ENCODE measurements at places on chromosomes 6 and 20. TPM values are rescaled to one million over a fixed set of nuclear protein-coding genes. Genes with fewer than 3 reads are reported as not detected.

Gene RSPH4A
- 5.6 TPM for total RNA-seq

Gene PAX1
- total RNA-seq: not detected

Gene TMC2
- total RNA-seq: 0.92 TPM

DNA sequence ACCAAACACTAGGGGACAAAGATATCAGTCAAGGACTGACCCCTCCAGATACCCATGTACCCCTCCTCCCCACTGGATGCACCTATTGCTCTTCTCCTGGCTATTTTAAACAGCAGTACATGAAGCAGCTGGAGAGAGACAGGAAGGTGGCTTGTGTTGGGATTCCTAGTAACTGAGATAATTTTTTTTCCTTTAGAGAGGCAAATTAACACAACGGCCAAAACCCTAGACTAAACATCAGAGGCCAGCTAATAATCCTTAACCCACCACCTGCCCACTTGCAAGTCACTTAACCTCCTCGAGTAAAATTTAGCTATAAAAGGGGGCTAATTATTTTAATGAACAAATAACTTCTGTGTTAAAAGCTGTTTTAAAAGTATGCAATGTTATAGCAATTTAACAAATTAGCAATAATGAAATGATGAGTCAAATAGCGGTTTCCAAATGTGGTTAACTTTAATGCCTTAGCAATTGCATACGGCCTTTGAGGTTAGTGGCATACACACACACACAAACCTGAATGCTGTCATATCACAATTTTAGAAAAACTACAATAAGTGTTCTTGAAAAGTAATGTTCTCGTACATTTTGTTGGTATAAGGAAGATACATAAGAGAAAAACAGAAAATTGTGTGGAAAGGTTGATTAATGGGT is 151.7 kb downstream of the FRK start:
- no peak for DNase-seq

DNA sequence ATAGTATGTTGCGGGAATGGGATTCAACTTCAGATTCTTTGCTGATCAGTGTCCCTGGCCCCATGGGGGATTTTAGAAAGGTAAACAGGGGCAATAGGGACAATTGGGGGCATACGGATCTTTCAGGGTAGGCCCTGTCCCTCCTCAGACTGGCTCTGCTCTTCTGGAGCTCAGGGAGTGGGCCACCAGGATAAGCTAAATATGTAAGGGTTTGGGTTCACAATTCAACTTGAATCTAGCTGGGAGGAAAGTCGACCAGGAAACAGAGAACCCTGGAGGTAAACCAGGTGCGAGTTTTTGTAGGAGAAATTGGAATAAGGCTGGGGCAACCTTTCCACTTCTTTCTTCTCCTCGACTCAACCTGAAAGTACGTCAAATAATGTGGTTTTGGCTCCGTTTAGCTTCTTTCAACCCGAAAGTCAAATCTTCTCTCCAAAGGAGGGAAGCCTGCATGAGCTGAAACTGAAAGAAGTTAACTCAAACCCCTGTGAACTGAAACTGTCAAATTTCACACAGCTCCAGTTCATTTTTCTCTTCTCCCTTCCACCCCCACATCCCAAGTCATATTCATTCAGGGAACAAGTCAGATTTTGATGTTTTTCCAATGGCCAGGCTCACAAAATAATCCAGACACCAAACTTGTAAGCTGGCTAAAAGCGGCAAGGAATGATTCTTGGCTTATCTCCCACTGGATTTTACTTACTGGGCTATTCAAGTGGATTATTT is 278.2 kb downstream of the CLIC5 start:
- no peak for DNase-seq

DNA sequence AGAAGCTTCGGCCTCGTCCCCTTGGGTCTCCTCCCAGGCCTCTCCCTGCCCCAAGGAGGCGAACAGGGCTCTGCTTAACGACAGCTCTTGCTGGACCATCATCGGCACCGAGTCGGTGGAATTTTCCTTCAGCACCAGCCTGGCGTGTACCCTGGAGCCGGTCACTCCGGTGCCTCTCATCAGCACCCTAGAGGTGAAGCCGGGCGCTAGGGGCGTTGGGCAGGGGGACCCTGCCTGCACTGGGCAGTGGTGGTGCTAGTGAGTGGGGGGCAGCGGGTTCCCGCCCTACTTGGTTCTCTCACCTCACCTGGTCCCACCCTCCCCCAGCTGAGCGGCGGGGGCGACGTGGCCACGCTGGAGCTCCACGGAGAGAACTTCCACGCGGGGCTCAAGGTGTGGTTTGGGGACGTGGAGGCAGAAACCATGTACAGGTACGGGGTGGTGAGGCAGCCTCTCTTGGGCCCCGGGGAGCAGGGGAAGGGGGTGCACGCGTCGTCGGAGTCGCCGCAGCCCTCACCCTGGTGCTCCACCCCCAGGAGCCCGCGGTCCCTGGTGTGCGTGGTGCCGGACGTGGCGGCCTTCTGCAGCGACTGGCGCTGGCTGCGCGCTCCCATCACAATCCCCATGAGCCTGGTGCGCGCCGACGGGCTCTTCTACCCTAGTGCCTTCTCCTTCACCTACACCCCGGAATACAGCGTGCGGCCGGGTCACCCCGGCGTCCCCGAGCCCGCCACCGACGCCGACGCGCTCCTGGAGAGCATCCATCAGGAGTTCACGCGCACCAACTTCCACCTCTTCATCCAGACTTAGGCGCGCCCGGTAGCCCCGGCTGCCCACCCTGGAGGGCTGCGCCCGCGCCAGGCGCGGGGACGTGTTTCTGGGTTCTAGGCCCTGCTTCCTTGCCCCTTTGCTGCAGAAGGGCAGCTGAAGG is 8.3 kb upstream of the MATN4 start:
- DNase-seq: no peak

DNA sequence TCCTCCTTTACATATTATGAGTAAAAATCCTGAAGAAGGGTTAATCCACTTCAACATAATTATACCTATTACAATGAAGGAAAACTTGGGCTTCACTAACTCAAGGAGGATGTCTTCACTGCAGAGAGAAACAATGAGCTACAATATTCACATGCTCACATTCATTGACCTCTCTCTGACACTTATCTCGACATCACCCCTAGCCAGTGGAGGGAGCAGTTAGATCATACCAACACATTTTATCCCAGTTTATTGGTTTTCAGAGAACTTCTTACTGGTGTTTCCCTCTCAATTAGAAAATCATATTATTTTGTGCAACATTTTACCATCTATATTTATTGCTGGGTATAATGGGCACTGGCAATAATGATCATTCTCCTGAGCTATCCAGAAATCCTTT is 646.5 kb downstream of the TENT5A start:
- DNase-seq: no peak

Gene CCDC170
- total RNA-seq: 5.4 TPM

Gene OLIG3
- not detected for total RNA-seq

DNA sequence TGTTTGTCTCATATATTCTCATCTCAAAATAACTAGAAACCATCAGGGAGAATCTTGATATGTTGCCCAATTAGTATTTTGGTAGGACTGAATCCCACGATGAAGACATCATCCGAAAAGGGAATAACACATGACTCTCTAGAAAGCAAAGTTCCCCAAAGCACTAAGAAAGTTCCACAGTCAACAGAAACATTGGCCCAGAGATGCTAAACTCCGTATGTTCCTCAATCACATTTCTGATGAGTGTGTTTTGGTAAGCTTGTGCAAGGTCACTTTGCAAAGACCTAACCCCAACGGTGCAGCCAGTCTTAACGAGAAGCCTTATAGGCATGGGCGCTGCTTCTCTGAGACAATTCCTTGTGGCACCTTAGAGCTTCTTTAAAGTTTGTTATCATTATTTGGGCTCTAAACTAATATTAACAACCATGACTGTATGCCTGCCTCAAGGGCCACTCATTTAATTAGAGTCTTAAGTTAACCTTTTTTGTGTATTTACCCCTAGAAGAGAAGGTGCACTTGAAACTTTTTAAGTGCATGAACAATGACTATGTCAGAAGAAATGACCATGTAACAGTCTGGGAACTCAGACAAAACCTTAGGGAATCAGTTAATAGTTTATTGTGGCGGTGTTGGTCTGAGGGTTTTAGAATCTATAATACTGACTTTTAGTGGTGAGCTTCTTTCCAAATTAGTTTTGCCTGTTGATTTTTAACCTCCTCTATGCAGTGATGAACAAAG is 202.0 kb upstream of the RAB32 start:
- no peak for DNase-seq

DNA sequence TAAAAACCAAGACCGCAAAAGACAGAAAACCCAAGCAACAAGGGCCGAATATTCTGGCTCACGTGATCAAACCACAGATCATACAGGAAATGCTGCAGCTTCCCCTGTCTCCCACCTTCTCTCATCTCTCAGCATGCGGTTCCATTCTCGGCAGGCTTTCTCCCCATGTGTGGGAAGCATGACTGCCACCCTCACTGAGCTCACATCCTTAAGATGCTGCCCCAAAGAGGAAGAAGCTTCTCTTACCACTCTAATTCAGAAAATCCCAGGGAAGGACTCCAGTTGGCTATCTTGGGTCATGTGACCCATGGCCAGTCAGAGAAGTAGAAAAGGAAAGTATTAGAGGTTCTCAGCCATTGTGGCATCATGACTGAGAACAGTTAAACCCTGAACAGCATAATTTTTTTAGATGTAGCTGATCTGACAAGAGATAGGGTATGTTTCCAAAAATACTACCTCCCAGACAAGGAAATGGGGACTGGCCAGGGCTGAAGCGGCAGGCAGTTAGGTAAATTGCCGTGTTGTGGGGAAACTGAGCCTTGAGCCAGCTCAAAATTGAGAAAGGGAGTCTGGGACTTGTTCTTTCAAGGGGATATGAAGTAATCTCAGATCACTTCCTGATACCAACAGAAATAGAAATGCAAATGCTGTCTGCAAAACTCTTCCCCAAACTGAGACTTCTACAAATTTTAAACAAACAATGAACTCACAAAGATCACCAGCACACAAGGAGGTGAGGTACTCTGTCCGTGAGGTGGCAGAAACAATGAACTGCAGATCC is 37.1 kb upstream of the GRM4 start:
- no peak for DNase-seq

DNA sequence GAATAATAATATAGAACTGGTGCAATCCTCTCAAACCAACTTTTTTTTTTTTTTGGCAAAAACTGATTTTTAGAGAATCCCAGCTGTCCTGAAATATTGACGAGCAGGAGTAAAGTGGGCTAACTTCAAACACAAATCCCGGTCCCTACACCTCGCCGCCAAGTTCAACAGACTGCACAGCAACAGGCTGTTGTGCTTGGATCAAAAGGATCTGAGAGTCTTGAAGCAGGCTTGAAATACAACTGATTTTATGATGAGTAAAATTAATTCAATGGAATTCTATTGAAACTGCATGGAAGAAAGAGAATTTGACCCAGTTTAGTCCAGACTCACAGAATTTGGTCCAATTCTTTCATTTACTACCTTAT is 172.1 kb downstream of the FOXC1 start:
- DNase-seq: no peak

Gene METTL24
- total RNA-seq: 2.8 TPM

Gene OR12D3
- not detected for total RNA-seq

- peak; percentile 93 for DNase-seq
These were observed 36.4 kb upstream of the HLA-C start for GRCh38 chr6:31308050-31308844.

GRCh38 chr6:81900616-81901015 is 148.1 kb upstream of the TENT5A start:
- DNase-seq: no peak
